ENCODE measurements at places on chromosomes 1 and 21.

DNA sequence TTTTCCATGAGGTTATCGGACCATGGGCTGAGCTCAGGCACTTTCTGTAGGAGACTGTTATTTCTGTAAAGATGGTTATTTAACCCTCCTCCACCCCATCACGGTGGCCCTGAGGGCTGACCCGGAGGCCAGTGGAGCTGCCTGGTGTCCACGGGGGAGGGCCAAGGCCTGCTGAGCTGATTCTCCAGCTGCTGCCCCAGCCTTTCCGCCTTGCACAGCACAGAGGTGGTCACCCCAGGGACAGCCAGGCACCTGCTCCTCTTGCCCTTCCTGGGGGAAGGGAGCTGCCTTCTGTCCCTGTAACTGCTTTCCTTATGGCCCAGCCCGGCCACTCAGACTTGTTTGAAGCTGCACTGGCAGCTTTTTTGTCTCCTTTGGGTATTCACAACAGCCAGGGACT lies 2.6 kb upstream of the CCDC28B start:
- no peak for DNase-seq

DNA sequence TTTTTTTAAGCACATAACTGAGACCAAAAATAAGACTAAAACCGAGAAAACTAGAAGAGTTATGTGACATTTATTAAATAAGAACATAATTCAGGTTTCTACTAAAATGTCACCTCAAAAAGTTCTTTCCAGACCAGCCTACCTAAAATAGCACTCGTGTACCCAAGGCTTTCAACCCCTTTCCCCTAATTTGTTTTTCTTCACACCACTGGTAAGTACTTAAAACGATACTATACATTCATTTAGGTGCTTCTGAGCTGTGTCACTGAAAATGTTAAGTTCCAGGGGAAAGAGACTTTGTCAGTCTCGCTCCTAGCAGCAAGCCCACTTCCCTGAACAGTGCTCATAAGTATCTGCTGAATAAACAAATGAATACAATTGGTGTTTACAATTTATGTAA lies 6.8 kb downstream of the RRAGC start:
- DNase-seq: no peak

DNA sequence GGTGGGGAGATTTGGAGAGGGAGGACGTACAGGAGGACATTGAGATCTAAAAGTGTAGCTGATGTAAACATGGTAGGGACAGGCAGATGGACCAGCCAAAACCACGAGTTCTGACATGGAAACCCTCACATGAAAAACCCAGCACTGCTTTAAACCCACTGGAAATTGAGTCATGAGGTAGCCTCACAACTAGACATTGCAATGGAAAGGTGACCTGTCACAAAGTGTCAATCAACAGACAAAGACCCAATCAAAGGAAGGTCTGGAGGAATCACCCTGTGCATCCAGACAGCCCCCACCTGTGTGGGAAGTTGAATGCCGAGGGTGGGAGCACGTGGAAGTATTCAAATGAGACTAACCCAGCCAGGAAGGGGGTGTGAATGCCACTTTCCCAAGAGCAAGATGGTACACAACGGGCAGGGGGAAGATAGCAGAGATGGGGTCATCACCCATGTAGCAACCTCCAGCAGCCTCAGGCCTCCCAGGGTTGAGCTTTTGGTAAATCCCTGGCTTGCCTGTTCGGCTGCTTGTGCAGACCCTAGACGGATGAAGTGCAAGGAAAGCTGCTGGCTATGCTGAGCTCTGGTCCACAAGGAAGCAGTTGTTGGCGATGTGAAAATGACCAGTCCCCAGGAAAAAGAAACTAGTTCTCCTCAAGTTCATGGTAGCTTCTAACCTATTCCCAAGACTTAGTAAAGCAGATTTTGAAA lies 5.6 kb downstream of the FCMR start:
- DNase-seq: no peak

DNA sequence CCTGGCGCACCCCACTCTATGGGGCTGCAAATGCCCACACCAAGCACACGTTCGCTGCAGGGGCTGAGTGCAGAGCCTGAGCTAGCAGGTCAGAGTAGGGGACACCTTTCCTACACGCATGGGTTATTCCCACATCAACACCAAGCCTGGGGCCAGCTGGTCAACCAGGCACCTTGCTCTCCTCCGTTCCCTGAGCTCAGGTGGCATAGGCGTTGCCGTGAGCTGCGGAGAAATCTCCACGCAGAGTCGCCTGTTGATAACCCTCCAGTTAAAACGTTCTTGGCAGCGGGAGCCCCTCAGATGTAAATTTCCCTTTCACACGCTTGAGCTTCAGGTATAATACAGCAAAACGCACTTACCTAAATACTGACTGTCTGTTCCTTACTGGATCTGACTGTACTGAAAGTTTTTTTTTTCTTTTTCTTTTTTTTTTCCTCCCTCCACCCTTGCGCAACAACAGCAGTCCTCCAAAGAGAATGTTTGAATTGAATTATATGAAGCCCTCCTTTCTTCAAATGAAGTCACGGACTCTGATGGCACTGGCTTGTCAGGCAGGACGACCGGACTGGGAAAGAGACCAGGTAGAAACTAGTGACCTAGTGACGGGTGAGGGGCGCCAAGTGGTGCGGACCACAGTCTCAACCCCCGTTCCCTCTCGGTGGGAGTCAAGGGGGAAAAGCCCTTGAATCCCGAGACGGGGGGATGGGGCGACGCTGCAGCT lies 2.1 kb downstream of the BRINP3 start:
- DNase-seq: no peak

DNA sequence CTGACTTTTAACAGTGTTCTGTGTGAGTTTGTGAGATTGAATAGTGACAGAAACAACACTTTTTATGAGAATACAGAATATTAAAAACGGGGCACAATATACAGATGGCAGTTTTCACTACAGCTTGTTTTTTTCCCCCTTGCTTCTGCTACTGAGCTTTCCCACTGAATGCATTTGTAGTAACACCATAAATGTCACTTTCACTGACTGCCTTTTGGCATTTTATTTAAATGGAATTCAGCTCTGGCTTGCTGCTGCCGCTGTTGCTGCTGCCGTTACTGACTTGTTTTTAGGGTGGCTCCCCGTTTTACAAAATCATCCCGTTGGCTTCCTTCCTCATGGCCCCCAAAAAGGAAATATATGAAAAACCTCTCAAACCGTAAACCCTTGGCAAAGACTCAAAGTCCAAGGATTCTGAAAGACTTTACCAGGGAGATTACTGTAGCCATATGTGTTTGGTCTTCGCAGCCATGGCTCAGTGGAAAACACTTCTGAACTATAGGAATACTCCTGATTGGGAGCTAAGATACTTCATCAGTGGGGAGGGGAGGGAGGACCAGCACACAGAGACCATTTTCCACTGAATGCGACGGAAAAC lies 151.0 kb downstream of the NUF2 start:
- DNase-seq: no peak

DNA sequence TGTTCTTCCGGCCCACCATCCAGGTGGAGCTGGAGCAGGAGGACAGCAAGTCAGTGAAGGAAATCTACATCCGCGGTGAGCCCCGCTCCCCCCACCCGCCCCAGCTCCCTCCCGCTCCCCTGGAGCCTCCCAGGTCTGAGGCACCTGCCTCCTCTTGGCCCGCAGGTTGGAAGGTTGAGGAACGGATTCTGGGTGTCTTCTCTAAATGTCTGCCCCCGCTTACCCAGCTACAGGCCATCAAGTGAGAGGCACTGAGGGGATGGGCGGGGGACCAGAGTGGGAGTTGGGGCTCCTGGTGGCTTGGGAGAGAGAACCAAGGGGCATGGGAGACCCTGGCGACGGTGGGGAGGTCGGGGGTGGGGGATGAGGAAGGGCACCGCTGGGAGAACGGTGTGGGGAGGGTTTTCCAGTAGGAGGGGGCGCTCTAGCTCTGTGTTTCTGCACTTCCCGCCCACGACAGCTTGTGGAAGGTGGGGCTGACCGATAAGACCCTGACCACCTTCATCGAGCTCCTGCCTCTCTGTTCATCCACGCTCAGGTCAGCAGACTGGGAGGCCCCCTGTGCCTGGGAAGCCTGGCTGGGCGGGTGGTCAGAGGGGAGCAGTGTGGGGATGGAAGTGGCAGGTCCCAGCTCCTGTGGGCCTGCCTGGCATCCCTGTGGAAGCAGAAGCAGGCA lies 4.2 kb downstream of the LRRC71 start:
- no peak for DNase-seq

- DNase-seq: no peak
Measured at GRCh38 chr1:232238009-232238408, 391.9 kb downstream of the SIPA1L2 start.

- no peak for DNase-seq
Measured at GRCh38 chr1:188949701-188950100, 1528.0 kb downstream of the BRINP3 start.

DNA sequence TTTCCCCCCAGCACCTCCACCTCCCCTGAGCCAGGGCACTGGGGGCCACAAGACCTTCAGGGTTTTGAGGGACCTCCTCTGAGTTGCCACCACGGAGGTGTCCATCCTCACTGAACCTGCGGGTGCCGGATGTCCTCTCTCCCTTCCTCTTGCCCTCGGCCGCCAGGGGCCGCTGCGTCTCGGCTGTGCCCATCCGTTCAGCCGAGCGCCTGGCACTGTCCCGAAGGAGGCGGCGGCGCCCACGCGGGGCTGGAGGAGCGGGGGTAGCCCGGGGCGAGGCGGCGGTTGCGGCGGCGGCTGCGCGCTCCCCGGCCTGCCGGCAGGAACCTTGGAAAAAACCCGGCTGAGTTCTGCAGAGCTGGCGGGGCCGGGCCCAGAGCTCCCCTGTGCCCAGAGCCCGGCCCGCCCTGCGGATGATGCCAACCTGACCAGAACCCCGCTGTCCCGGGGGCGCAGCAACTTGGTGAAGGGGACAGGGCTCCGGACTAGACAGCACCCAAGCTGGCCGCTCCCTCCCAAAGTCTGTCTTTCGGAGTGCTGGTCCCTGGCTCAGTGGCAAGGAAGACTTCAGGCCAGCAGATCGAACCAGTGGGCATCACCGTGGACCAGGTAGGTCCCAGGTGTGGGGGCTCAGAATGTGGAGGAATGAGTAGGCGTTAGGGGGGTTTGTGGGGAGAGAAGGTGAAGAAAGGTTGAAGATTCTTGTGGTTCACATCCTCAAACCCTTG lies 3.7 kb upstream of the PPM1J start:
- peak; percentile 72 for DNase-seq

- no peak for DNase-seq
Measured at GRCh38 chr21:39980241-39980820, 113.1 kb downstream of the PCP4 start.

DNA sequence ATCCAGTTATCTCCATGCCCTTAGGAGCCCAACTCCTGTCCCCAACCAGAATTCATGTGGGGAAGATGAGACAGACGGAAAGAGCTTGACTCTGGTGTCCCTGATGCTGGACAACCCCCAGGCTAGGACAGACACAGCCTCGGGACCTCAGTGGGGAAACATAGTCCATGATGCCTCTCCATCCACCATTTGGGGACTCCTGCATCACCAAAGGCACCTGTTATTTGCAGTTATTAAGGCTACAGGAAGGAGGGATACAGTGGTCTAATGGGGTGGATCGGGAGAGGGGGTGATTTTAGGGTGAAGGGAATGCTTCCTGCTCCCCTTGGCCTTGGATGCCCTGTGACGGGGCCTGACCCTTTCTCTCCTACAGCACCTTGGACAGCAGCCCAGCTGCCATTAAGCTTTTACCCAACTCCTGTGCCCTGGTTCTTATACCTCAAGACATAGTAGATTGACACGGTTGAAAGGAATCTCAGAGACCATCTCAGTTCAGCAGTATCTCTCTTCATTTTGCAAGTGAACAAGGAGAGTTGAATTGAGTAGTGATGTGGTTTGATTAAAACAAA lies 111.6 kb downstream of the MATN1 start:
- no peak for DNase-seq

DNA sequence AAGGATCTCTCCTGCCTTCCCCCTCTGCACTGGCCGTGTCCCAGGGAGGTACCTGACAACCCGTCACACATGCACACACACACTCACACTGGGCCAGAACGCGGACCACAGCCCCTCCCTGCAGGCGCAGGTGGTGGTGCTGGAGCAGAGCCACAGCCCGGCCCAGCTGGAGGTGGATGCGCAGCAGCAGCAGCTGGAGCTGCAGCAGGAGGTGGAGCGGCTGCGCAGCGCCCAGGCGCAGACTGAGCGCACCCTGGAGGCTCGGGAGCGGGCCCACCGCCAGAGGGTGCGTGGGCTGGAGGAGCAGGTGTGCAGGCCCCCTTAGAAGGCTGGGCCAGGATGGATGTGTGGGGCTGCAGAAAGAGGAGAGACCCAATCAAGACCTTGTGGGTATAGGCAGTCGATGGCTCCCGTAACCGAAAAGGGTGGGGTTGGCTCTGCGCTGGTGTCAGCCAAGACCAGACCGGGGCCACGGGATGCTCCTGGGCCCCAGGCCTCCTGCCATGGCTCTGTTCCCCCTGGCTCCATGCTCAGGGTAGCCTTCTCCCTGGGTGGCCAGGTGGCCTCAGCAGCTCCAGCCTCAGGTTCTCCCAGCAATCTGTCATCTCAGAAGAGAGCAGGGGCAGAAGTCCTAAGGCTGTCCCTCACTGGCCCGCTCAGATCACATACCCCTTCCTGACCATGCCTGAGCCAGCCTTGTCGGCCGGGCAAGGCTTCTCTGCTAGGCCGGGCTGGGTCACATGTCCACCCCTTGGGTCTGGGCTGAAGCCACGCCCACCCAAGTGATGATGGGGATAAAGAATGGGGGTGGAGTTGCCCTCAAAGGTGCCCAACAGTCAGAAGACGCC lies 8.9 kb downstream of the MFAP2 start:
- DNase-seq: no peak

GRCh38 chr1:101205457-101205856 lies 31.4 kb upstream of the S1PR1 start:
- DNase-seq: no peak

- DNase-seq: no peak
Measured at GRCh38 chr1:69497441-69498221, 70.1 kb upstream of the LRRC7 start.

DNA sequence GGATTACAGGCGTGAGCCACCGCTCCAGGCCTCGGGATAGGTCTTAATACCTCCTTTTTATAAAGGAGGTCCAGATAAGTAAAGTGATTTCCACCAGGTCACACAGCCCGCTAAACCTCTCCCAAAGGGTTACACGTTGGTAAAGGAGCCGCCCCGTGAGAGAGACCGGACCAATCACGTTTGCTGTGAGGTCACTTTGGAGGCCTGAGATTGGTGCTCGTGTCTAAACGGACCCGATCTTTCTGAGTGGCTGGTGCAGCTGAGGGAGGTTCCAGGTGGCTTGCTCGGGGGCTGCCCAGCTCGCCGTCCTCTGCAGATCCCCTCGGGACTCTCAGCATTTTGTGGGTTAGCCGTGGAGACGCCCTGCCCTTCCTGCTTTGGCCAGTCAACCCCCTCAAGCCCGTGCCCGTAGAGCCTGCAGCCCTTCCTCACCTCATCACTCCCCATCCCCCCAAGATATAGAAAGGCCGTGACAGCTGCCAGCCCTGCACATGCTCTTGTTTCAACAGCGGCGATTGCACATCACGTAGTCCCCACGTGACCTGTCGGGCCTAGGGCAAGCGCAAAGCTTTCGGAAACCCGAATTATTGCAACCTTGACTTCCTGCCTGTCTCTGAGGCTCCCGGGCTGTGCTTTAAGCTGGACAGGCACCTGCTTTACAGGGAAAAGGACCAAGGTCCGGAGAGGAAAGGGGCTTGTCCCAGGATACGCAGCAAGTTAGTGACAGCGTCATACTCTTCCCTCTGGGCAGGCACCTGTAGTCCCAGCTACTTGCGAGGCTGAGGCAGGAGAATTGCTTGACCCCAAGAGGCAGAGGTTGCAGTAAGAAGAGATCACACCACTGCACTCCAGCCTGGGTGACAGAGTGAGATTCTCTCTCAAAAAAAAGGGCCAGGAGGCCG lies 5.0 kb upstream of the COA7 start:
- DNase-seq: peak; percentile 89

Data from CD4-positive, alpha-beta T cell treated with Interleukin-2 at 100 ng/mL for 4 hours (primary cell).